ENCODE measurements at places on chromosomes 3 and 15. TPM values are rescaled to one million over a fixed set of nuclear protein-coding genes. Genes with fewer than 3 reads are reported as not detected.

TLR9 gene
- 0.17 TPM for total RNA-seq

MELTF gene
- 9.0 TPM for total RNA-seq

TEX55 gene
- total RNA-seq, result not detected

HTR3D gene
- total RNA-seq, result not detected

TIMP4 gene
- 5.6 TPM for total RNA-seq

GRCh38 chr3:155228676-155229075 lies 64.8 kb downstream of the STRIT1 start:
- H3K36me3 ChIP-seq, result no peaks in the 10 kb centered on the region
- DNase-seq, result no peak
- peaks cover 4% of the 10 kb centered on the region for H3K4me1 ChIP-seq
- no peaks in the 10 kb centered on the region for H3K27me3 ChIP-seq

- no peaks in the 10 kb centered on the region for H3K36me3 ChIP-seq
- H3K4me3 ChIP-seq, result no peak overlapping the region
- no peaks in the 10 kb centered on the region for H3K27me3 ChIP-seq
- no peaks in the 10 kb centered on the region for H3K4me1 ChIP-seq
- no peak overlapping the region for H3K27ac ChIP-seq
These were observed 7.8 kb downstream of the INTS14 start for GRCh38 chr15:65603134-65603533.

GRCh38 chr3:160103397-160103796 lies 114.8 kb downstream of the IL12A start:
- no peak overlapping the region for H3K27ac ChIP-seq
- H3K4me1 ChIP-seq, result no peaks in the 10 kb centered on the region
- H3K27me3 ChIP-seq, result no peaks in the 10 kb centered on the region

GRCh38 chr15:101773496-101774100 lies 29.7 kb upstream of the OR4F6 start:
- H3K4me1 ChIP-seq, result no peaks in the 10 kb centered on the region
- no peak overlapping the region for H3K27ac ChIP-seq
- DNase-seq, result no peak
- no peaks in the 10 kb centered on the region for H3K27me3 ChIP-seq

Data from prostate gland (tissue), 2 donors.